ENCODE measurements at places on chromosomes 13 and 19.
A peak's percentile ranks its signal among the peaks of the same experiment; 100 is the strongest.

GRCh38 chr19:570251-570686 is 2.1 kb upstream of the BSG start:
- no peak overlapping the region for H3K4me3 ChIP-seq
- peaks cover 11% of the 10 kb centered on the region for H3K4me1 ChIP-seq
- no peaks in the 10 kb centered on the region for H3K27me3 ChIP-seq
- no peak overlapping the region for H3K27ac ChIP-seq
- H3K36me3 ChIP-seq: no peaks in the 10 kb centered on the region
- DNase-seq: no peak

GRCh38 chr13:91347202-91347995 is at the start of gene MIR17HG:
TSS of gene MIR17HG (plus strand) at chr13:91347687.
- H3K27ac ChIP-seq: peak within 1 kb of the TSS; percentile 92
- H3K4me3 ChIP-seq: peak within 1 kb of the TSS; percentile 66
- DNase-seq: peak; percentile 92
- peaks cover 41% of the 10 kb centered on the region for H3K4me1 ChIP-seq
- peaks cover 6% of the 10 kb centered on the region for H3K36me3 ChIP-seq
- no peaks in the 10 kb centered on the region for H3K27me3 ChIP-seq

GRCh38 chr13:21176982-21177284 is 475 bp downstream of the MRPL57 start:
- no peaks in the 10 kb centered on the region for H3K36me3 ChIP-seq
- no peak for DNase-seq
- peak overlapping the region; percentile 86 for H3K4me3 ChIP-seq
- no peaks in the 10 kb centered on the region for H3K27me3 ChIP-seq
- peak overlapping the region; percentile 97 for H3K27ac ChIP-seq
- H3K4me1 ChIP-seq: peaks cover 7% of the 10 kb centered on the region

DNA sequence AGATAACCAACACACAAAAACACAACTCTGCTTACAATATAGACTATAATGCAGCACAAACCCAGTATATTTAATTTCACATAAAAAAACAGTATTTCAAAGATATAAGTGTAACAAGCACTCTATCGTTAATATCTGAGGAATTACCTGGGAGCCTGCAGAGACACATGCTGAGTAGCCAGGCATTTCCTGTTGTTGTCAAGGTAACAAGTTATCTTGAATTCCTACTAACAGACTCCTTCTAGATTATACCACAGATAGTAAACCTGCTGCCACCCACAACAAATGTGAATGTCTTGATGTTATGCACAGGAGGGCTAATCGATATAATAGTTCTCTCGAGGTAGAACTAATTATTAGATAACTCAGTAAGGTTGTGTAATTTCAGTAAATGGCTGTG is 826.0 kb upstream of the PRR20A start:
- H3K4me1 ChIP-seq: no peaks in the 10 kb centered on the region
- no peaks in the 10 kb centered on the region for H3K36me3 ChIP-seq
- no peak overlapping the region for H3K27ac ChIP-seq
- no peak overlapping the region for H3K4me3 ChIP-seq
- no peaks in the 10 kb centered on the region for H3K27me3 ChIP-seq

GRCh38 chr13:42746866-42747265 is 34.5 kb upstream of the FAM216B start:
- H3K27ac ChIP-seq: no peak overlapping the region
- no peak for DNase-seq
- no peak overlapping the region for H3K4me3 ChIP-seq
- H3K4me1 ChIP-seq: no peaks in the 10 kb centered on the region
- H3K27me3 ChIP-seq: no peaks in the 10 kb centered on the region

- no peaks in the 10 kb centered on the region for H3K36me3 ChIP-seq
- no peak overlapping the region for H3K4me3 ChIP-seq
- no peak for DNase-seq
- H3K27ac ChIP-seq: no peak overlapping the region
Measured at GRCh38 chr19:39150235-39150634, 24.6 kb downstream of the PAK4 start.

- H3K36me3 ChIP-seq: no peaks in the 10 kb centered on the region
- H3K4me3 ChIP-seq: no peak overlapping the region
- H3K27me3 ChIP-seq: no peaks in the 10 kb centered on the region
- H3K27ac ChIP-seq: no peak overlapping the region
- H3K4me1 ChIP-seq: no peaks in the 10 kb centered on the region
- DNase-seq: no peak
Measured at GRCh38 chr13:89746554-89746953, 1600.9 kb upstream of the MIR17HG start.
